ENCODE measurements at places on chromosomes 16 and 17. TPM values are rescaled to one million over a fixed set of nuclear protein-coding genes. Genes with fewer than 3 reads are reported as not detected.

CNTNAP1 gene
- 11.2 TPM for total RNA-seq

CLDN9 gene
- total RNA-seq: 0.51 TPM

CENPN gene
- 5.4 TPM for total RNA-seq

KRTAP4-9 gene
- total RNA-seq: not detected

MFAP4 gene
- total RNA-seq: 11.4 TPM

SNAI3 gene
- 7.6 TPM for total RNA-seq

SP6 gene
- total RNA-seq: 2.0 TPM

NEK8 gene
- total RNA-seq: 12.8 TPM

CLEC19A gene
- not detected for total RNA-seq

TERB1 gene
- total RNA-seq: not detected

RANGRF gene
- 18.9 TPM for total RNA-seq

CCL13 gene
- not detected for total RNA-seq

TRPV2 gene
- total RNA-seq: 85.7 TPM

HSPB9 gene
- total RNA-seq: not detected

C16orf89 gene
- total RNA-seq: 1.3 TPM

FOXC2 gene
- total RNA-seq: not detected

HOXB2 gene
- 5.9 TPM for total RNA-seq

DNAAF1 gene
- total RNA-seq: 0.60 TPM

CA7 gene
- not detected for total RNA-seq

P2RX5 gene
- total RNA-seq: 185 TPM

SEPTIN12 gene
- not detected for total RNA-seq

SEZ6L2 gene
- total RNA-seq: 2.2 TPM

SEBOX gene
- total RNA-seq: not detected
